ENCODE measurements at places on chromosomes 16 and 17.

- DNase-seq: no peak
These were observed 172.4 kb upstream of the CACNG5 start for GRCh38 chr17:66662496-66662895.

DNA sequence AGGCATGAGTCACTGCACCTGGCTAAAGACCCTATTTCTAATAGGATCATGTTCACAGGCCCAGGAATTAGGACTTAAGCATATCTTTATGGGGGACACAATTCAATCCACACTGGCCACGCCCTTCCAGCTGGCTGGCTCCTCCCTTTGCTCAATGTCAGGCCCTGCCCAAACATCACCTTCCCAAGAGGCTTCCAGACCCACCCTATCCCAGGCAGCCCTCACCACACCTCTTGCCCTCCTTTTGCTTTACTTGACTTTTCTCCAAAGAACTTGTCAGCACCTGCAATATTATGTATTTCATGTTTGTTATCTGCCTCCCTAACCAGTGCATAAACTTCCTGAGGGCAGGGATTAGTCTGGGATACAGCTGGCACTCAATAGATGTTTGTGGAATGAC is 109.6 kb upstream of the CDH5 start:
- no peak for DNase-seq

GRCh38 chr16:5537347-5537746 is 439.8 kb upstream of the EEF2KMT start:
- no peak for DNase-seq

- no peak for DNase-seq
These were observed 44.5 kb downstream of the TENT4B start for GRCh38 chr16:50197582-50197981.
